ENCODE measurements at places on chromosomes 7 and 10.
A peak's percentile ranks its signal among the peaks of the same experiment; 100 is the strongest.

GRCh38 chr10:124092860-124093773, at the start of gene CHST15:
CHST15 (minus strand) TSS chr10:124093598; CDS start chr10:124046212, 47,386 bp downstream.
- peak; percentile 90 for DNase-seq

DNA sequence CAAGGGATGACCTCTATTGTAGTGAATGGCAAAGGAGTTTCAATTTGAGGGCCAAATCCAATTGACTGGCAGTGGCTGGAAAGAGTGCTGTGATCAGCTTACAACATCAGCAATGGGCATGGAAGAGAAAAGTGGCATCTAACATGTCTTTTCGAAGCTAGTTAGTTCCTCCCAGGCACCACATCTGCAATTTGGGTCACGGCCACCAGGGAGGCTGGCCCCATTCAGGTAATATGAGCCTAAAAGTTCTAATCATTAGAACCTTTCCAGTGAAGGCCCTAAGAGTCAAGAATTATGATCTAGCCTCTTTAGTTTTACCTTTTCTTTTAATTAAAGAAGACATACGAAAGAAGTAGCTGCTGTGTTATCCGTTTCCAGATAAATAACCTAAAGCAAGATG, 17.3 kb downstream of the CRTAC1 start:
- DNase-seq: no peak

GRCh38 chr10:103054621-103055020, 136.5 kb downstream of the CNNM2 start:
- DNase-seq: no peak

DNA sequence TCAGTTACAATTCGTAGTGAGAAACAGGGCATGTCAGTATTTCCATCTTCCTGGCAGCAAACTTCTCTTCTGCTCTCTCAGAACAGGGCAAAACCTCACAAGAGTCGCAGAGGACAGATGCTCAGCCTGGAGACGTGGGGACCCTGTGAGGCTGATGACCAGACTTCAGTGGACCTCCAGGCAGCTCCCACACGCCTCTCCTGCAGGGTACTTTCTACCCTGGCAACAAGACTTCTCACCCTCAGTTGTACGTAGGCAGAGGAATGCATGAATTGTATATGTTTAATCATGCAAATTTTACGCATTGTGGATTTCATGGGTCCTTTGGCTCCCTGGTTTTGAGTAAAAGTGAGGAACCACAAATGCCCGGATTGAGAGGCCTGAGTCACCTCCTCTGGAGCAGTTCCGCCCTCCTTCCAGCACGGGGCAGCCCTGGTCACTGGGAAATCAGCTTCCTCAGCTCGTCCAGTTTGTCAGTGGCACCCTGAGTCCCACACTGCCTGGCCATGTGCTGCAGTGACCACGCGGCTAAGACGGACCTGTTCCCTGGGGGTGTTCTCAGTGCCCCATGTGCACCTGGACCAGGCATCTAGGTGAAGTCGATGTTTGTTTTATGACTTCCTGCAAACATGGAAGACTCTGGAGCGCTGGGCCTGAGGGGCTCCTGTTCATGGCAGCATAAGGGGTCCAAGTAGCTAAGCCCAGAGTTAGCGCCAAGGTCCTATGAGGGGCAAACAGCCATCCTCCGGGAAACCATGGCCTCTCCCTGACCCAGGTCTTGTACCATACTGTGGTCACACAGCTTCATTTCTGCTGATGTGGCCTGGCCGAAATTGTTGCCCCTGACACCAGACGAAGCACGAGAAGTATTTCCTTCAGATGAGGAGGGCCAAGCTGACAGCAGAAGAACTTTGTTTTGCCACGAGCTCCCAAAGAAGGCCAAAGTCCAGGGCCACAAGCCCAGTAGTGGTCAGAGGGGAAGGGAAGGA, 165.1 kb downstream of the TNS3 start:
- DNase-seq: no peak

DNA sequence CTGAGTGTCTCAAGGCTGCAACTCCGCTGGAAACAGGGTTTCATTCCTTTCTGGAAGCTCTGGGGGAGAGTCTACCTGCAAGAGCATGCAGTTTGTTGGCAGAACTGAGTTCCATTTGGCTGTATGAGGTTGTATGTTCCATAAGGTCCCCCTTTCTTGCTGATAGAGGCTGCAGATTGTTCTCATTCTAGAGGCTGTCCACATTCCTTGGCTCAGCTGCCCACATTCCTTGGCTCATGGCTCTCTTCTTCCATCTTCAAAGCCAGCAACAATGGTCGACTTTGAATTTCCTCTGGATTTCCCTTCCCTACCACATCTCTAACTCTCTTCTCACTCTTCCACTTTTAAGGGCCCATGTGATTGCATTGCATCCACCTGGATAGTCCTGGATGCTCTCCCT, 147.3 kb upstream of the CDCA7L start:
- DNase-seq: peak; percentile 23

DNA sequence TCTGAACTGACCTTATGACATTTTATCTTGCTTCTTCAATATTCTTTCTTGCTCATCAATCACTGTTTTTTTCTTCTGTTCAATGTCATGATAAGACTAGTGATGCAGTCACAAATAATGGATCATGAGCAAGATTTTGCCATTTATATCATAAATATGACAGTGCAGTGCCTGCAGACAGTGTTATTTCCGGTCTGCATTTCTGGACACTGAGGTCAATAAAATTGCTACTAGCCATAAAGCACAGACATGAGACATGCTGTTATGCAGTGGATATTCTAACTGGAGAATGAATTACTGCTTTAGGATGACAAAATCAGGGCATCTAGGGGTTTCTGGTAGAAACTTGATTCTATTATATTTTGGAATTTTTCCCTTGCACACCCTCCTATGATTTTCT, 1509.7 kb upstream of the LRRTM3 start:
- DNase-seq: no peak

GRCh38 chr10:112899391-112900065, 50.5 kb upstream of the TCF7L2 start:
- DNase-seq: no peak

DNA sequence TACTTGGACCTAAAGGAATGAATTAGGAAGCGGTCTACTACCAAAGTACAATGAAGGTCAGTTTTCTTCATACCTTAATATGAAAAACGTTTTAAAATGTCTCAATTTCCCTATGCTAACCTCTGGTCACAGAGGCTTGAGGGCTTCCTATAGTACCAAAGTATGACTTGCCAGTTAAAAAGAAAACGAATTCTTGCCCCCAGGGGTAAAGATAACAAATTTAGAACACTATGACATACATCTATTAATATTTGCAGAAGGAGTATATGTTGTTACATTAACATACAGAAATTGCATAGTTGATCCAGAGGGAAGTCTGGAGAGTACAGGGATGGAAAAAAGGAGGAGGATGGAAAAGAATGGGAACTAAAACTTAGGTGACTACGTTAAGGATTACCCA, 13.8 kb upstream of the KMT2E start:
- no peak for DNase-seq

DNA sequence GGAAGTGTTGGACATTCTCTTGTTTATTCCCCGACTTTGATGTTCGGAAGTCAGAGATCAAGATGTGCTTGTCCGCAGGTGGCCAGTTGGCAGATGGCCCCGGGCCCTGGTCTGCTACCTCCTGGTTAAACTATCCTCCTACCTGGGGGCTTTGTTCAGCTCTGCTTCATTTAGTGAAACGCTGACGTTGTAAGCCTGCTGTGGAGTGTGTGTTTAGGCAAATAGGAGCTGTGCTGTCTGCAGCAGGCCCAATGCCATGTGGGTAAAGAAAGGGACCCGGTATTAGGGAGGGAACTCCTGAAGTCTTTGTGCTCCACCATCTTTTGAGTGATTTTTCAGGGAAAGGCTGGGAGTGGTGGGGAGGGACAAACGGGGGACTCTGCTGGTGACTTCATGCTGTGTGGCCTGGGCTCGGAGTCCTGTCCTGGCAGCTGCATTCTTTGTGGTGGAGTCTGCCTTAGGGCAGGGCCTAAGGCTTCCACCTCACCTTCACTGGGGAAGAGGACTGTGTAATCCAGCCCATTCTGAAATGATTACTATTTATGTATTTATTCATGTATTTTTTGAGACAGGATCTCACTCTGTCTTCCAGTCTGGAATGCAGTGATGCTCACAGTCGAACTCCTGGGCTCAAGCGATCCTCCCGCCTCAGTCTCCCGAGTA, 171.1 kb upstream of the KLF6 start:
- DNase-seq: no peak

- no peak for DNase-seq
Measured at GRCh38 chr7:2209961-2210323, 22.8 kb downstream of the MAD1L1 start.

GRCh38 chr10:33065111-33065510, 107.1 kb upstream of the ITGB1 start:
- DNase-seq: no peak

DNA sequence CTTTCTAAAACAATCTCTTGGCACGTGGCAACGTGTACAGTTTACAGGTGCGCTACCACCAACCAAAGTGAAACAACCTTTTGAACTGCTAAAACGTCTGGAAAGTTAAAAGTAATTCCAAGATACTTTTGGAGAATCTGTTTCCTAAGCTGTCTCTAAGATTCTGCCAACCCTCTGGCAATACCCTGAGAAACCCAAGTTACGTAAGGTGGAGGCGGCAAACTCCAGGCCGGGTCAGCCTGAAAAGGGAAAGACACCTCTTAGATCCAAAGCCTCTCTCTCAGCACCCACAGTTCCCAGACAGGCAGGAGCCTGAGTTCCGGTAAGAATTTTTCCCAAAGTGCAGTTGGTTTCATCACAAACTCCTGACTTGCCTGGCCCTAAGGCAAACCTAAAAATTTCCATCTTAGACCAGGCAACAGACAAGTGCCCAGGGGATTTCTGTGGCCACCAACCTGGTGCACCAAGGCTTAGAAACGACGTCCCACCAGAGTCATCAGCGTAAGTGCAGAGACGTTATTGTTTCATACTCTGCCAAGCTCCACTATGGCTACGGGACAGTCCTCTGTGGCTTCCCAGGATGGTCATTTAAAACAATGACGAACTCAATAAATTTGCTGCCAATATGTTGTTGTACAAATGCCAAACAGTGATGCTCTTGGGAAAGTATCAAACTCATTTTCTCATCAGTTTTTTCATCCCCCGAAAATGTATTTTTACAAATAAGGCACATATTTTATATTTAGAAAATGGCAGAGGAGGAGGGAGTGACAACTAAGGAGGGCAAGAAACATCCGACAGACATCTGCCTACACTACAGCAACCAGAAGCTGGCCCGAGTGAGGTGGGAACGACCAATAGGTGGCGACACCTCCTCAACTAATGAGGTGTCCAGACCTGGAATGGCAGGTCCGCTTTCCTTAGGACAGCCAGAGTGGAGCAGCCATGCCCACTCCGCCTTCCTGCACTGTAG, 205.8 kb upstream of the FRMD4A start:
- DNase-seq: peak; percentile 74

- no peak for DNase-seq
Measured at GRCh38 chr7:138137423-138138171, 61.3 kb downstream of the AKR1D1 start.

- DNase-seq: no peak
Measured at GRCh38 chr7:4204513-4205165, 477.5 kb upstream of the FOXK1 start.

- DNase-seq: no peak
Measured at GRCh38 chr7:142940966-142941535, 1.8 kb downstream of the LLCFC1 start.

- DNase-seq: peak; percentile 82
Measured at GRCh38 chr10:25059990-25060389, 43.6 kb downstream of the THNSL1 start.

DNA sequence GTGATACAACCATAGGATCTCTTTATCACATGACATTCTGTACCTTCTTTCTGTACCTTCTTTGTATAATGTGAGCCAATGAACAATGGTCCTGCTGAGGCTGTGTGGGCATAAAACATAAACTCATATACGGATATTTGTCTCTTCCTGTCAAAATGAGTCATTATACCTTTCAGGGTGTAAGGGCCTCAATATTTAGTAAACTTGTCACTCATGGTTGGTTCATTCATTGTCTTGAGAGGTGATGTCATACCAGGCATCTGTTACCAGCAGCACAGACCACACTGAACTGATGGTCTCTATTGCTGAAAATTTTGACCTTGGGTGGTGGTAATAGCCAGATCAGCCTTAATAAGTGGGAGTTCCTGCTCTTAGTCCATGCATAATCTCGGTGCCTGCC, 287.6 kb upstream of the TPK1 start:
- no peak for DNase-seq

DNA sequence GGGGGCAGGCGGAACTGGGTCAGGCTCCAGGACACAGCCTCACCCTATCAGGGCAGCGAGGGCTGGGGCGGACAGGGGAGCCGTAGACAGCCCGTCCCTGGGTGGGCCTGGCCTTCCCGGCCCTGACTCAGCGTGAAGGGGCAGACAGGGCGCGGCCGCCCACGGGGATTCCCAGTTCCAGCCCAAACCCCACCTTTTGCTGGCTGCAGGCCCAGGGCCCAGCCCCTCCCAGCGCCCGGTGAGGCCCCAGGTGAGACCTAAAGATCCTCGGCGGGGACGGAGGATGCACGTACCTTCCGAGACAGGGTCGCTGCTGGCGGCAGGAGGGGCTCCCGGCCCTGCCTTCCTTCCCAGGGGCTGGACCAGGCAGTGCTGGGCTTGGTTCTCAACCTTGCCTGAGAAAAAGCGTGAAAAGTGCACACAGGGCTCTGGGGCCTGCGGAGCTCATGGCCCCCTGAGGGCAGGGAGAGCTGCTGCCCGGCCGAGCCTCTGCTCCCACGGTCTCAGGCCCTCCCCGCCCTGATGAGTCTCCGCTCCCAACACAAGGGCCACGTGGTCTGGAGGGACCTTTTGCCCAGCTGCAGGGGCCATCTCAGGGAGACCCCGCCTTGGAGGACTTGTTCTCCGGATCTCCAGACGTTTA, 43.9 kb upstream of the DNAJB6 start:
- no peak for DNase-seq

- DNase-seq: no peak
Measured at GRCh38 chr7:112546723-112547513, 66.1 kb downstream of the LSMEM1 start.

DNA sequence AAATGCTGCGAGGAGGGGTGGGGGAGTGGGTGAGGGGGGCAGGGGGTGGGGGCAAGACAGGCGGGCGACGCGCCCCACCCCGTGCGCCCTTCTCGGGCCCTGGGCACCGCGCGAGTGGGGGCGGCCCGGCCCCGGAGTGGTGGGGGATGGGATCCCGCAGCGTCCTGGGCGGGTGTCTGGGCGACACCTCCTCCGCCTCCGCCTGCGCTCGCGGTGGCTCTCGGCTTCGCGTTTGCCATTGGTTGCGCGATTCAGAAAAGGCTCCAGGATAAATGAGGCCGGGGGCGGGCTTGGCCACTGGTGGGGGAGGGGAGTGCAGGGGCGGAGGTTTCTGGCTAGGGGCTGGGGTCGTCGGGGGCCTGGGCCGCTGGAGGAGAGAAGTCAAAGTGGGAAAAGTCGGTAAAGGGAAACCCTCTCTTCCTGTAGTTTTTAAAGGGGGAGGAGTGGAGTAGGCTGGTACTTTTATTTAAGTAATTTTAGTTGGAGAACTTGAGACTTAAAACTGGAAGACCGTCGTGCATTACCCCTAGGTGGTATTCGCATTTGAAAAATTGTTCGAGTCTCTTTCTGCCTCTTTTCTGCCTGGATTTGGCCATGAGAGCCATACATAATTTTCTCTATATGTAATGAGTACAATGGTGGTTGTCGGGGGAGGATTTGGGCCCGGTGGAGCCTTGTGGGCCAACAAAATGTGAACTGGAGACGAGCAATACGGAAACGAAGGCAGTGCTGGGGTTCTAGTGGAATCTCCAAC, 992 bp upstream of the IGF2BP3 start:
- DNase-seq: peak; percentile 91
